ENCODE measurements at places on chromosomes 7 and 10. TPM values are rescaled to one million over a fixed set of nuclear protein-coding genes. Genes with fewer than 3 reads are reported as not detected.

CYP3A4 gene
- not detected for total RNA-seq

HMX3 gene
- not detected for total RNA-seq

DNA sequence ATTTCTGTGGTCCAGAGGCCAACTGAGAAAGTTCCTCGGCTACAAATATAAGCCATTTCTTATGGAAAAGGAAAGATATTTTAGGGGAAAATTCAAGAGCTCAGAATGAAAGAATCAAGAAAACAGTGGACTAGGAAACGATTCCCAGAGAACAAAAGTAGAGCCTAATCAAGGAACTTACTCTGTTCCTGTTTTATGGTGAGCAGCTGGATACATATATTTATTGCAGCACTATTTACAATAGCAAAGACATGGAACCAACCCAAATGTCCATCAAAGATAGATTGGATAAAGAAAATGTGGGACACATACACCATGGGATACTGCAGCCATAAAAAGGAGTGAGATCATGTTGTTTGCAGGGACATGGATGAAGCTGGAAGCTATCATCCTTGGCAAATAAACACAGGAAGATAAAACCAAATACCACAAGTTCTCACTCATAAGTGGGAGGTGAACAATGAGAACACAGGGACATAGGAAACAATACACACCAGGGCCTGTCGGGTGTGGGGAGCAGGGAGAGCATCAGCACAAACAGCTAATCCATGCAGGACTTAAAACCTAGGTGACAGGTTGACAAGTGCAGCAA, 298.7 kb downstream of the THSD7A start:
- H3K27me3 ChIP-seq: no peaks in the 10 kb centered on the region
- H3K4me1 ChIP-seq: no peaks in the 10 kb centered on the region
- H3K4me3 ChIP-seq: no peak overlapping the region
- H3K36me3 ChIP-seq: no peaks in the 10 kb centered on the region
- DNase-seq: no peak
- no peak overlapping the region for H3K27ac ChIP-seq

DNA sequence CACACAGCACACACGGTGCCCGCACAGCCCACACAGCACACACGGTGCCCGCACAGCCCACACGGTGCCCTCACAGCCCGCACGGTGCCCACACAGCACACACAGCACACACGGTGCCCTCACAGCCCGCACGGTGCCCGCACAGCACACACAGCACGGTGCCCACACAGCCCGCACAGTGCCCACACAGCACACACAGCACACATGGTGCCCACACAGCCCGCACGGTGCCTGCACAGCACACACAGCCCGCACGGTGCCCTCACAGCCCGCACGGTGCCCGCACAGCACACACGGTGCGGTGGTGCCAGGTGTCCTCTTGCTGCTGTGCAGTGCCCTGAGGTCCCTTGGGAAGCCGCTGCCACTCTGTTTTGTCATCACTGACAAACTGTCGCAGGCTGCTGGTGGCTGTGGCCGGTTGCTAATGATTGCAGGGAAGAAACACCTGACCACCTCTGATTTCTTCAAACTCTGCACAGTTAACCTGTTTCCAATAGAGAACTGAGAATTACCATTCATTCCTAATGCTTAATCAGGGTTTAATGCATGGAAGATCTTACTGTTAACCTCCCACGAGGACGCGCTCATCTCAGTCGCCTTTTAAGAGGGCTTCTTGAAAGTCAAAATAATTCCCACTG, 66.9 kb downstream of the GLRX3 start:
- H3K27ac ChIP-seq: no peak overlapping the region
- H3K36me3 ChIP-seq: no peaks in the 10 kb centered on the region
- H3K4me1 ChIP-seq: no peaks in the 10 kb centered on the region
- no peaks in the 10 kb centered on the region for H3K27me3 ChIP-seq
- H3K4me3 ChIP-seq: no peak overlapping the region

DNA sequence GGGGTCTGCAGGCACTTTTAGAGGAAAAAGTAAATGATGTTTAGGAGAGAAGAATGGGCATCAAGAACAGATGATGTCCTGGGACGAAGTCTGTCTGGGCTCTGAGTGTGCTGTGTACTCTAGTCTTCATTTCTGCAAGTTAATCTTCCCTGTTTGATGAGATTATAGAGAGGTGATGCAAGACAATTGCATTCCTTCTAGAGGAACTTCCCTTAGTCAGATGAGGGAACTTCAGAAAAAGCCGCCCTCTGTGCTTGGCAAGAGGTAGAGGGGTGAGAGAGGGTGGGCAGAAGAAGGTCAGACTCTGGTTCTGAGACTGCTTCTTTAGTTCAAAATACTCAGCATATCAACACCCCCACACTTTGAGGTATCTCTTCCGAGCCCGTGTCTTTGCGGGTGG, 797.9 kb downstream of the LRMDA start:
- H3K4me1 ChIP-seq: no peaks in the 10 kb centered on the region
- no peak for DNase-seq
- no peak overlapping the region for H3K27ac ChIP-seq
- H3K36me3 ChIP-seq: no peaks in the 10 kb centered on the region
- H3K4me3 ChIP-seq: no peak overlapping the region

- no peak overlapping the region for H3K4me3 ChIP-seq
- H3K4me1 ChIP-seq: peaks cover 4% of the 10 kb centered on the region
- H3K36me3 ChIP-seq: no peaks in the 10 kb centered on the region
- no peaks in the 10 kb centered on the region for H3K27me3 ChIP-seq
- H3K27ac ChIP-seq: no peak overlapping the region
These were observed 499.3 kb downstream of the INHBA start for GRCh38 chr7:41203542-41203941.

GRCh38 chr10:103616705-103617601, 123.4 kb downstream of the NEURL1 start:
- no peak overlapping the region for H3K4me3 ChIP-seq
- H3K4me1 ChIP-seq: peaks cover 49% of the 10 kb centered on the region
- H3K27ac ChIP-seq: peak overlapping the region; percentile 62
- H3K36me3 ChIP-seq: peaks cover 34% of the 10 kb centered on the region

DNA sequence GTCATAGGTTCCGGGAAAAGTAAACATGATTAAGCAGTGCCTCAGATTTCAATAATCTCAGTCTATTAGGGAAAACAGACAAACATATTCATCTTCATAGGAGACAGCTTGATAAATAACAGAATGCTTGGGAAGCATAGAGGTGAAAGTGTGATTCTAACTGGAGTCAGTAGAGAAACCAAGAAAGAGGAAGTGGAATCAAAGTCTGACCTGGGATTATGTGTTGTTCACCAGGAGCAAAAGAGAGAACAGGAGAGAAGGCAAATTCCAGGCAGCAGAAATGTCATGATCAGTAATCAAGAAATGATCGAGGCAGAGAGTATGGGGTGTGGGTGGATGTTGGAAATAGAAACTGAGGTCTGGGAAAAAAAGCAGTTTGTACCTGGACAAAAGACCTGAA, 43.7 kb downstream of the DGKB start:
- no peak overlapping the region for H3K4me3 ChIP-seq
- no peaks in the 10 kb centered on the region for H3K4me1 ChIP-seq
- no peaks in the 10 kb centered on the region for H3K27me3 ChIP-seq
- H3K36me3 ChIP-seq: no peaks in the 10 kb centered on the region
- H3K27ac ChIP-seq: no peak overlapping the region

GRCh38 chr7:68730964-68731363, 867.3 kb upstream of the AUTS2 start:
- H3K27ac ChIP-seq: no peak overlapping the region
- no peak for DNase-seq
- no peak overlapping the region for H3K4me3 ChIP-seq
- H3K36me3 ChIP-seq: no peaks in the 10 kb centered on the region

- H3K4me1 ChIP-seq: no peaks in the 10 kb centered on the region
- no peaks in the 10 kb centered on the region for H3K36me3 ChIP-seq
- H3K27me3 ChIP-seq: no peaks in the 10 kb centered on the region
- DNase-seq: no peak
- no peak overlapping the region for H3K4me3 ChIP-seq
- H3K27ac ChIP-seq: no peak overlapping the region
These were observed 55.1 kb downstream of the ANKMY2 start for GRCh38 chr7:16590424-16590823.
